ENCODE measurements at places on chromosomes 3 and 15.
A peak's percentile ranks its signal among the peaks of the same experiment; 100 is the strongest.

DNA sequence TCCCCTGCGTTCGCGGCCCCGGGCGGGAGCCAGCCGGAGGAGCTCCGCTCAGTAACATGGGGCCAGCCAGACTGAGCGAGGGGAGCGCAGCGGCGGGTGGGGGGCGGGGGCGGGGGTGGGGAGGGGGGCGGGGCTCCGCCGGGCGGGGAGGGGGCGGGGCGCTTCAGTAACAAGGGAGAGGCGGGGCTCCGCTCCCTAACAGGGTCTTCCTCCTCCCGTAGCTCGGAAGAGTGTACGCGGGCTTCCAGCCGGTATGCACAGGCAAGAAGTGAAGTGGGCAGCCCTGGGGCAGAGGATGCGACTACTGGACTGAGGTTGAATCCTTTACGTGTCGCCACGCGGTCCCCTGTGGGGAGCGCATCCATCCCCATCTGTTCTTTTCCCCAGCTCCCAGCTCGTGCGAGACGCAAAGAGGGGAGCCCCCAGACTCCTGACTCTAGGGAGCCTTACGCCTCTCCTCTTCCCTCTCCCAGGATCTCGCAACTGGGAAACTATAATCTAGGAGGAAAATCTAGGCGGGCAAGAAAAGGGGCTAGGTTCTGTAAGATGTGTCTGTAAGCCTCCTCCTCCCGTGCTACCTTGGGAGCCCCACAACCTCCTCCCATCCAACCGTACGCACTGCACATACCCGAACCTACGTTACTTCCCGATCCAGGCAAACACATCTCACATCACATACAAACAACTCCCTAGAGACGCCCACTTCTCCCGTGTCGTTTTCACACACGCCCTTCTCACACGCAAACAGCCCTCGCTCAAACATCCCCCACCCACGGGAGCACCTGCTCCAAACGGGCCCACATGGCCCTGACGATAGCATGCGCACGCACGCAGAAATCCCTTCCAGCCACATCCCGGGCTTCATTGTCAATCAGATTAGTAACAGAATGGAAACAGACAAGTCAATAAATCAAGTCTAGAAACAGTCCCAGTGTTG, at the start of gene SHF:
SHF (minus strand) TSS at position 73 of the 937 bp plus-strand sequence; CDS start at position 58, 15 bp downstream.
- peak within 1 kb of the TSS; percentile 53 for H3K27ac ChIP-seq
- peaks cover 20% of the 10 kb centered on the region for H3K4me1 ChIP-seq
- DNase-seq: peak; percentile 87
- no peaks in the 10 kb centered on the region for H3K27me3 ChIP-seq
- peak within 1 kb of the TSS; percentile 68 for H3K4me3 ChIP-seq

DNA sequence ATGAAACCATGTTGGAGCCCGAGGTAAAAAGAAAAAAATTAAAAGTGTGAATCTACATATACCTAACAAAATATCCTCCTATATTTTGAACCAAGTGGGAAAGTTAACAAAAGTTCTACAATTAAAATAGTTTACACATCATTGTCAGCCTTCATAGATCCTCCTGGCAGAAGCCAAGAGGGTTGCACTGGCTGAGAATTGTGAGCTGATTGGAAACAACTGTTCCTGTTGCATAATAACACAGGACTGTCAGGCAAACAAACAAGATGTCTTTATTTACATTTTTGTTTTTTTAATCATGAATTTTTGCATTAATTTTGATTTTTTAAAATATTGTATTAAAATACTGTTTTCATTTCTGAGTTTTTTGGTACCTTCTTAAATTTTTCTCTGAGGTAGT, 215.2 kb upstream of the MME start:
- no peak overlapping the region for H3K4me3 ChIP-seq
- no peaks in the 10 kb centered on the region for H3K4me1 ChIP-seq
- no peaks in the 10 kb centered on the region for H3K27me3 ChIP-seq
- no peak for DNase-seq
- no peak overlapping the region for H3K27ac ChIP-seq

DNA sequence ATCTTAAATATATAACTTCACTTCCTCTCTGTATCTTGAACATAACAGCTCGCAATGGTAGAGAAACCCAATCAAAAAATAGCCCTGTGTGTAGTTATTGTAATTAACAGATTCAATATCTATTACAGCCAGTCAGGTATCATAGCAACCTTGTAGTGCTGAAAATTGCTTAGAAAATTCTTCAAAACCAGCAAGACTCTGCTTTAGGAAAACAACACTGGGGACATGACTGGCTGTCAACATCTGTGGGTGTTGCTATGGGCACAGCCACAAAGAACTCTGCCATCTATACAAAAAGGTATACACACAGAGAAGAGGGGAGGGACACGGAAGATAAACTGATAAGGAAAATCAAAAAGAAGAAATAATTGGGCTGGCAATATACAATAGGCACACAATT, 101.2 kb downstream of the WDR72 start:
- no peak overlapping the region for H3K4me3 ChIP-seq
- H3K4me1 ChIP-seq: no peaks in the 10 kb centered on the region
- H3K36me3 ChIP-seq: no peaks in the 10 kb centered on the region
- no peak overlapping the region for H3K27ac ChIP-seq

- no peak for DNase-seq
- no peaks in the 10 kb centered on the region for H3K27me3 ChIP-seq
- H3K4me3 ChIP-seq: no peak overlapping the region
- H3K4me1 ChIP-seq: peaks cover 8% of the 10 kb centered on the region
These were observed 317.1 kb upstream of the CBLB start for GRCh38 chr3:106185949-106186348.

GRCh38 chr15:39942101-39942752, 8.3 kb downstream of the EIF2AK4 start:
- H3K27me3 ChIP-seq: no peaks in the 10 kb centered on the region
- H3K4me1 ChIP-seq: no peaks in the 10 kb centered on the region
- no peaks in the 10 kb centered on the region for H3K36me3 ChIP-seq
- no peak overlapping the region for H3K4me3 ChIP-seq
- no peak for DNase-seq

DNA sequence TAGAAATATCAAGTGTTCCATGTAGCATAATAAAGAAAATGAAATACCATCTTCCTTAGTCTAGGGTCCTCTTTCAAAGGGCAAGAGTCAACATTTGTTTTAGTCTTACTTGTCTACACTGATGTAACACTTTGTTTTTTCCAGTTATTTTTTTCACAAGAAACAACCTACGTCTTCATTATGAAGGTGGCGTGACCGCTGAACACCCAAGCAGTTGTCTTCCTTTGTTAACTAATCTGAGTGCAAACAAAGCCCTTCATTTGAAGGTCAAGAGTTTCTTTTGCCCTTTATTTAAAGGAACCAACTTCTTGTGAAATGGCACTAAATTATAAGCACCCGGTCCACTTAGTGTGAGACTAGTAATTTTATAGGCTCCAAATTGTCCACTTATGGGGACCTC, 73.2 kb downstream of the CD47 start:
- H3K4me3 ChIP-seq: no peak overlapping the region
- H3K36me3 ChIP-seq: no peaks in the 10 kb centered on the region
- no peak for DNase-seq
- no peak overlapping the region for H3K27ac ChIP-seq
- no peaks in the 10 kb centered on the region for H3K4me1 ChIP-seq
- no peaks in the 10 kb centered on the region for H3K27me3 ChIP-seq

- no peaks in the 10 kb centered on the region for H3K27me3 ChIP-seq
- H3K27ac ChIP-seq: peak overlapping the region; percentile 59
- peaks cover 38% of the 10 kb centered on the region for H3K4me1 ChIP-seq
- H3K36me3 ChIP-seq: no peaks in the 10 kb centered on the region
- DNase-seq: peak; percentile 32
These were observed 39.0 kb downstream of the FAM3D start for GRCh38 chr3:58627570-58627885.

DNA sequence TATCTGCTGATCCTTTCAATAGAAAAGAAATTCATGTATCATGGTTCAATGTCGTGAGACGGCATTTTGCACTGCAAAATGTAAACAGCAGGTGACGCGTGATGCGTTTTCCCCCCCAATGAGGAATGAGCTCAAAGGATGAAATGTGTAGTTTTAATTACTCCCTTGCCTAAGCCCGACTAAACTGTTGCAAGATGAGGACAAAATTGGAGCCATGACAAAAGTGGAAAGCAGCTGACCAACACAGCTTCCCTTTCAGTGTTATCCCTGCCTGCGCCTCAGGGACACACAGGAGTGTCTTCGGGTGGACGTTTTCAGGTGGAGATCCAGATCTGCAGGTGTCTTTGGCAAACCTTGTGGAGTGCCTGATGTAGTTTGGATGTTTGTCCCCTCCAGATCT, 92.0 kb downstream of the GABRG3 start:
- H3K27me3 ChIP-seq: no peaks in the 10 kb centered on the region
- no peaks in the 10 kb centered on the region for H3K36me3 ChIP-seq
- H3K4me3 ChIP-seq: no peak overlapping the region
- no peaks in the 10 kb centered on the region for H3K4me1 ChIP-seq
- no peak for DNase-seq

DNA sequence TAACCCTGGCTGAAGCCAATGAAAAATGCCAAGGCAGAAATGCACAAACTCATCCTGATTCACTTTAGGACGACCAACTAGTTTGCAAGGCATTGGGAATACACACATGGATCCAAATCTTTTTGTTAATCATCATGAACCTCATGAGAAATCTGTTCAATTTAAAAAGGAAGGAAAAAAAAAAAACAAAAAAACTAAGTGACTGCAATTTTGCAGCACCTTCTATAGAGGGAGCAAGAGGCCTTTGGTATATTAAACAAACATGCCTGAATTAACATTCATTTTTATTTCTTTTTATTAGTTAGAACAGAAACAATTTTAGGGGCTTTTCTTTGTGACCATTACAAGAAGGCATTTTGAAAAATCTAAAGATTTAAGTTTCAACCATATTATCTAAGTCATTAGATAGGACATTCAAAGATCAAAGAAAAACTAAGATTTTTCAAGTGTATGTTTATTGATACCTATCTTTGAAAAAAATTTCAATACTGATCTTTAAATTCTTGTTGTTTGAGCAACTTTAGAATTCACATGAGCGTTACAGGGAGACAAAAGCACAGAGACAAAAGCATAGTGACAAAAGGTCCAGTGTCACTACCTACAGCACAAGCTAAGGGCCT, 182.4 kb downstream of the CBLB start:
- H3K4me3 ChIP-seq: no peak overlapping the region
- H3K4me1 ChIP-seq: peaks cover 17% of the 10 kb centered on the region
- H3K27ac ChIP-seq: no peak overlapping the region
- no peaks in the 10 kb centered on the region for H3K27me3 ChIP-seq
- H3K36me3 ChIP-seq: no peaks in the 10 kb centered on the region
- DNase-seq: peak; percentile 17

DNA sequence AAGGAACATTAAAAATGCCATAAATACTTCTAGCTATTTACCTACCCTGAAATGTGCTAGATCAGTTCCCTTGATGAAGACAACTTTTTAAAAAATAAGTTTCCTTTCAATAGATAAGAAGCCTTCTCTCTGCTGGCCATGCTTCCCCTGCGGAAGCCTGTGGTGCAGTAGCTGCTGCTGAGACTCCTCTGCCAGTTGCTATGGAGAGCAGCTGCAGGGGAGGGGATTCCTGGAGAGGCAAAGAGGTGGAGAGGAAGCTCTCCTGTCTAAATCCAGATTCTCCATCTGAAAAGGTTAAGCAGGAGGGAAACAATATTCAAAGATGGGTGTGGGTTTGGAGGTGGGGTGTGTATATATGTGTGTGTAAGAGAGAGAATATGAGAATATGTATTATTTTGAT, 69.8 kb upstream of the BFSP2 start:
- no peak for DNase-seq
- H3K4me3 ChIP-seq: no peak overlapping the region
- H3K27me3 ChIP-seq: no peaks in the 10 kb centered on the region
- H3K27ac ChIP-seq: no peak overlapping the region
- H3K36me3 ChIP-seq: no peaks in the 10 kb centered on the region
- no peaks in the 10 kb centered on the region for H3K4me1 ChIP-seq

DNA sequence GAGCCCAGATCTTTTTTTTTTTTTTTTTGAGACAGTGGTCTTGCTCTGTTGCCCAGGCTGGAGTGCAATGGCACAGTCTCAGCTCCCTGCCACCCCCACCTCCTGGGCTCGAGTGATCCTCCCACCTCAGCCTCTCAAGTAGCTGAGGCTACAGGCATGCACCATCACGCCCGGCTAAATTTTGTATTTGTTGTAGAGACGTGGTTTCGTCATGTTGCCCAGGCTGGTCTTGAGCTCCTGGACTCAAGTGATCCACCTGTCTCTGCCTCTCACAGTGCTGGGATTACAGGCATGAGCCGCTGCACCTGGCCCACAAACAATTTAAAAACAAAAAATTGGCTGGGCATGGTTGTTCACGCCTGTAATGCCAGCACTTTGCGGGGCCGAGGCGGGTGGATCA, 22.6 kb upstream of the SLC6A6 start:
- no peak overlapping the region for H3K4me3 ChIP-seq
- peaks cover 6% of the 10 kb centered on the region for H3K4me1 ChIP-seq
- DNase-seq: no peak

DNA sequence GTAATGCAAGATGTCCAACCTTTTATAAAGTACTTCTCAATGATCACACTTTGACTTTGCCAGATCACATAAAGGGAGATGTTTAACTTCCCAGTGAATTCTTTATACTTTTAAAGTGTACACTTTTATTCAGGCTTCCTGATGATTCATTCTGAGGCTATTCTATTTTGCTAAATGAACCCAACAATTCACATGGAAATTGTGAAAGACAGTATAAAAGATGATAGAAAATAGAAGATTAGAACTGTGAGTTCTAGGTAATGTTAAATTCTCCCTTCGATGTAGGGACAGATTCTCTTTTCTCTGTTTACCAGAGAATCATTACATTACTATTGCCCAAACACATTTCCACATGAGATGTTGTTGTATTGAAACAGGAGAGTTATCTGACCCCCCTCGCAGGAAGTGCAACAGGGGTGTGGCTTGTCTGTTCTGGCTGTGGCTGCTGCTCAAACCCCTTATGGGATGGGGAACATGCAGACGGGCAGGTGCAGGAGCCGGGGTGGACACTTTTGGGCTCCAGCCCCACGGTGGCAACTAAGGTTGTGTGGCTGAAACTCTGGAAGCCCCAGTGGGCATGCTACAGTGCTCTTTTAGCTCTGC, 131.3 kb upstream of the LRTM1 start:
- H3K4me1 ChIP-seq: no peaks in the 10 kb centered on the region
- H3K27ac ChIP-seq: no peak overlapping the region
- H3K4me3 ChIP-seq: no peak overlapping the region
- no peak for DNase-seq

- H3K4me3 ChIP-seq: peak overlapping the region; percentile 40
- H3K36me3 ChIP-seq: no peaks in the 10 kb centered on the region
- no peaks in the 10 kb centered on the region for H3K27me3 ChIP-seq
- peaks cover 45% of the 10 kb centered on the region for H3K4me1 ChIP-seq
- H3K27ac ChIP-seq: peak overlapping the region; percentile 96
These were observed 17.8 kb downstream of the MYL3 start for GRCh38 chr3:46845397-46845859.

DNA sequence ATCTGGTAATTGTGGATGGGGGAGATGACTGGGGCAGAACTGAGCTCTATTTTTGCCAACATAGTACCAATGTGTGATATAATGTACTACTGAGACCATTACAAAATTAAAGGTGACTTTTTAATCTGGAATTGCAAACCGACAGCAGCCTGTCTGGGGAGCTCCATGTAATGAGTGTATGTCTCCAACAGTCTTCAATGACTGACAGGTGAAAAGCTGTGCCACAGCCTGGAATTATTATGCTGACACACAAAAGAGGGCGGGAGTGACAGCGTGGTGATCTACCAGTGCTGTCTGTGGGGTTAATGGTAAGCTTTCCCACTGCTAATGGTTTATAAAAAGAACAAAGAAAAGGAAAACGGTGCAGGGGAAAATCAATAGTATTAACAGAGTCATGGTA, 143.4 kb downstream of the CLSTN2 start:
- no peak overlapping the region for H3K4me3 ChIP-seq
- H3K36me3 ChIP-seq: no peaks in the 10 kb centered on the region
- H3K4me1 ChIP-seq: no peaks in the 10 kb centered on the region
- no peak for DNase-seq
- H3K27ac ChIP-seq: no peak overlapping the region
- peaks cover 5% of the 10 kb centered on the region for H3K27me3 ChIP-seq

Measured in hepatocyte (in vitro differentiated cells).